ENCODE measurements at places on chromosomes 1 and 21. TPM values are rescaled to one million over a fixed set of nuclear protein-coding genes. Genes with fewer than 3 reads are reported as not detected.

GRCh38 chr1:172893146-172893841, 157.4 kb downstream of the TNFSF18 start:
- H3K27ac ChIP-seq = no peak overlapping the region
- DNase-seq = no peak
- no peaks in the 10 kb centered on the region for H3K36me3 ChIP-seq
- no peaks in the 10 kb centered on the region for H3K27me3 ChIP-seq
- H3K4me1 ChIP-seq = peaks cover 4% of the 10 kb centered on the region
- no peak overlapping the region for H3K4me3 ChIP-seq

GRCh38 chr1:50112193-50112592, 3.5 kb downstream of the ELAVL4 start:
- H3K36me3 ChIP-seq = no peaks in the 10 kb centered on the region
- no peak overlapping the region for H3K4me3 ChIP-seq
- H3K4me1 ChIP-seq = no peaks in the 10 kb centered on the region
- H3K27me3 ChIP-seq = peaks cover 31% of the 10 kb centered on the region
- no peak overlapping the region for H3K27ac ChIP-seq
- no peak for DNase-seq

DNA sequence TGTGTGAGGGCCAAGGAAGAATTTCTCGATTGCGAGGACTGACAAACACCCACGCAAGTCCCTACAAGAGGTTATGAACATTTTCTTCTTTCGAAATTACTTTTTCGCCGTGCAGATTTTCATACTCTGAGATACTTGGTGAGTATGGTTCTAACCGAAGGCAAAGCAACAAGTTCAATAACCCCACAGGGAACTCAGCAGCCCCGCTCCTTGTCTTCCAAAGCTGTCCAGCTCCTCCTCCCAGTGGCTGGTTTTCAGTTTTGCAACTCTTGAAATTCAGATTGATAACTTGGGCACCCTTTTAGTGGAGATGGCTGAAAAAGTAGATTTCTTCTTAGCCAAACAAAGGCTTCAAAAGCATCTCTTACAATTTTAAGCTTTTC, 154.4 kb downstream of the SETD4 start:
- no peak overlapping the region for H3K27ac ChIP-seq
- no peaks in the 10 kb centered on the region for H3K27me3 ChIP-seq
- no peaks in the 10 kb centered on the region for H3K4me1 ChIP-seq
- DNase-seq = no peak
- no peaks in the 10 kb centered on the region for H3K36me3 ChIP-seq

DNA sequence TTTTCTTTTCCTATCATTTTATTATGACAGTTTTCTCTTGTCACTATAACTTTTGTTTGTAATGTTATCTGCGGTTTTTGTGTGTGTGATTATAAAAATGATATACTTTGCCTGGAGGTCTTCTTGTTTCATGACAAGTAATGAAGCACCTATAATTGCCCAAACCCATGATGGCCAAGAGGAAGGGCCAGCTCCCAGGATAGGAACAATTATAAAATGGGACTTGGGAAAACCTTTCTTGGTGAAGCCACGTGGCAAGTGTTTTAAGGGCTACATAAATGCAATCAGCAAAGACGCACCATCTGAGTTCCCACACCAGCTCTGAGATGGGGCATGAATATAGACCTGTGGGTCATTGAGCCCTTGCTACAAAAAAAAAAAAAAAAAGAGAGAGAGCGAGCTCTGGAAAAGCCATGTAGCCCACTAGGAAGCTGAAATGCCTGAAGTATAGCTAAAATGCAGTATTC, 462.6 kb upstream of the RUNX1 start:
- H3K36me3 ChIP-seq = no peaks in the 10 kb centered on the region
- H3K4me1 ChIP-seq = peaks cover 12% of the 10 kb centered on the region
- H3K4me3 ChIP-seq = no peak overlapping the region
- DNase-seq = peak; percentile 17
- H3K27me3 ChIP-seq = no peaks in the 10 kb centered on the region

- peaks cover 27% of the 10 kb centered on the region for H3K36me3 ChIP-seq
- H3K4me1 ChIP-seq = no peaks in the 10 kb centered on the region
- H3K27ac ChIP-seq = no peak overlapping the region
- no peaks in the 10 kb centered on the region for H3K27me3 ChIP-seq
- DNase-seq = no peak
- H3K4me3 ChIP-seq = no peak overlapping the region
Measured at GRCh38 chr1:169860187-169860586, 33.5 kb downstream of the SCYL3 start.

C1orf198 gene
- 50.6 TPM for total RNA-seq

HMGCS2 gene
- total RNA-seq = not detected
